Gastroesophageal sphincter (tissue), 4 donors: ENCODE measurements at places on chromosomes 1 and 21.
A peak's percentile ranks its signal among the peaks of the same experiment; 100 is the strongest.

- H3K27me3 ChIP-seq: no peaks in the 10 kb centered on the region
- H3K27ac ChIP-seq: no peak overlapping the region
- no peak overlapping the region for H3K4me3 ChIP-seq
- H3K4me1 ChIP-seq: peaks cover 31% of the 10 kb centered on the region
- ATAC-seq: no peak
Measured at GRCh38 chr1:241637604-241638003, 2.6 kb downstream of the CHML start.

DNA sequence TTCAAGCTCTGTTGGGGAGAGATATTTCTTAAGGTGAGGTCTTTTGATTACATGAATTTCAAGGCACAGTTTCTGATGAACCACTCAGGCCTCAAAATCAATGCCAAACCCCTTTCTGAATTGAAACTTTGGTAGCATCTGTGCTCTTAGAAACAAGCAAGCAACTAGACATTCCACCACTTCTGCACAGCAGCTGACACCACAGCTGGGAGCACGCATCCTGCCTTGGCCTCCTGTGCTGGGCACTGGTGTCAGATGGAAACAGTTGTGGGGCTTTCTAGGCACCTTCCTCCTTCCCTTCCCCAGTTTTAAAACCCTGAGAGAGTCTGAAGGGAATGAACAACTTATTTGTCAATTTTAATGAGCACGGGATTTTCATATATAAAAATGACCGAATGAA, 360.2 kb downstream of the ADGRL2 start:
- H3K27me3 ChIP-seq: no peaks in the 10 kb centered on the region
- H3K4me1 ChIP-seq: peaks cover 26% of the 10 kb centered on the region
- no peak overlapping the region for H3K27ac ChIP-seq
- no peak for ATAC-seq

DNA sequence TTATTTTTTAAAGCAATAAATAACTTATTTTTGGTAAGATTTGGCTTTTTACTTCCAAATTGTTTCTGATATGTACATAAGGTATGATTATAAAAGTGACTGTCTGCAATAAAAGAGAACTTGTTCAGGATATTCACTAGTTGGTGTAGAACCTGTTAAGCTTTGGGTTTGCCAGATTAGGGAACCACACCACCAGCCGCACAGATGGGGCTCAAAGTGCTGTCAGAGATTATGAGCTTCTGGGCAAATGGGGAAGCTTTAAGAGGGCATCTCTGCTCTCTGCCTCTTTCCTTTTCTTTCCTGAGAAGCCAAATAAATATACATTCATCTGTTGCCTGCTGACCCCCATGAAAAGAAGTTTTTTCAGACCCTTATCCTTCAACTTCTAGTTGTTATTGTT, 25.4 kb downstream of the IVNS1ABP start:
- H3K27ac ChIP-seq: no peak overlapping the region
- H3K4me1 ChIP-seq: no peaks in the 10 kb centered on the region
- H3K36me3 ChIP-seq: no peaks in the 10 kb centered on the region

DNA sequence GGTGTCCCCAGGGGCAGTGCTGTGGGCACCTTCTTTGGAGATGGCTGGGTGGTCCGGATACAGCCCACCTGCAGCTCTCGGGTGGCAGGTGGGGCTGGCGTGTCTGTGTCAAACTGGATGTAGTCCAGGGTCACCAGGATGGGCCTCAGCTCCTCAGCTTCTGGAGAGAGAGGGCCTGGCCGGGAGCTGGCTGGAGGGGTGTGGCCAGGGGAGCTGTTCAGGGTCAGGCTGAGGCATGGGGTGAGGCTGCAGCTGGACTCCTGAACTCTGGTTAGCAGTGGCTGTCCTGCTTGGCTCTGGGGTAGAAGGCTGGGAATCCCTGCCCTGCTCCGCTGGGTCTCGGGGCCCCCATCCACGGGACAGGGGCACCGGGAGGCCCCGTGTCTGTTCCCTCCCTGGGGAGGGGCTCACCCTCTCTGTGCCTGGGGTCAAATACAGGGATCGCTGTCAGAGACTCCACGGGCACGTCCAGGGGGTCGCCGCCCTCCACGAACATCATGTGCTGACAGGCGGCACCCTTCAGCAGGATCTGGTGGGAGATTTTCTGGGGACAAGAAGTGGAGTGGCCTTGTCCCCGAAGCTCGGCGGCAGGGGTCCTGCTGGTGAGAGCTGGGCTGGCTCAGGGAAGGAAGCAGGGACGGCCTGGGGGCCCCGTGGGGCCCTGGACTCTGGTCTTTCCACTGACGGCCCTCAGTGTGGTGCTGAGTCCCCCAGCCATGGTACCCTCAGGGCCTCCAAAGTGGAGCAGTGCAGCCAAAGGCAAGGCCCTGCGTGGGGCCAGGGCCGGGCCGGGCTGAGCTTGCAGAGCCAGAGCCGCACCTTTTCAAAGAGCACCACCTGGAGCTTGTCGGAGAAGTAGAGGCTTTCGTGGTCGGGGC, 4.1 kb upstream of the TMEM52 start:
- H3K36me3 ChIP-seq: no peaks in the 10 kb centered on the region
- no peak overlapping the region for H3K27ac ChIP-seq
- H3K4me1 ChIP-seq: peaks cover 19% of the 10 kb centered on the region

DNA sequence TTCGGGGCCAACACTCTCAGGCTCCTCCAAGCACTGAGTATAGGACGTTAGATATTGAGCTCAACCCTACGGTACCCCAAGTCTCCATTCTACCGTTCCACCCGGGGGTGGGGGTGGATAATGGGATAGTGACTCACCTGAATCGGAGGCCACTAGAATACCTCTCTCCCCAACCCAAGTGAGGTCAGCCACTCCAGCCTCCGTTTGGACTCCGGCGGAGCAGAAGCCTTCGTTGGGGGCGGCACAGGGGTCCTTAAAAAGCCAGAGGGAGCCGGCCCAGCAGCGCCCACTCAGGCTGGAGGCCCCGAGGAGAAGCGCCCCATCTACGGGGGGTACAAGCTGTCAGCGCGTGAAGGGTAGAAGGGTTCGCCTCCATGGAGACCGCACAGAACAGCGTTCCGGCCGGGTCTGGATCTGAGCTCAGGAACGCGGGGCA, 556 bp downstream of the WDR77 start:
- peak overlapping the region; percentile 74 for H3K4me3 ChIP-seq
- H3K4me1 ChIP-seq: peaks cover 61% of the 10 kb centered on the region
- peak; percentile 2 for ATAC-seq
- H3K27me3 ChIP-seq: no peaks in the 10 kb centered on the region

DNA sequence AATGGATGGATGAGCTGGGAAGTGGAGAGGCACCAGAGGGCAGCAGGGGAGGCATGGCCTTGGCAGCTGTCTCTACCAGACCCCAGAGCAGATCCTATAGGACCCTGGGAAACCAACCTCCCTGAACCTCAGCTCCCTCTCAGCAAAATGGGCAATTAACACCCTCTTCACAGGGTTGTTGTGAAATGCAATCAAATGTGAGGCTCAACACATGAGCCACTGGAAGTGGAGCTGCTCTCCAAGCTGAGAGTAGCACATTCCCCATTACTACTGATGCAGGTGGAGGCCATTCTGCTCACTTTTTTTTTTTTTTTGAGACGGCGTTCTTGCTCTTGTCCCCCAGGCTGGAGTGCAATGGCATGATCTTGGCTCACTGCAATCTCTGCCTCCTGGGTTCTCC, 6.5 kb upstream of the SYNC start:
- ATAC-seq: no peak
- H3K4me3 ChIP-seq: no peak overlapping the region
- H3K27me3 ChIP-seq: no peaks in the 10 kb centered on the region
- no peaks in the 10 kb centered on the region for H3K36me3 ChIP-seq

GRCh38 chr1:159958719-159959380, 4.8 kb upstream of the SLAMF9 start:
- no peak for ATAC-seq
- H3K27ac ChIP-seq: no peak overlapping the region
- peaks cover 7% of the 10 kb centered on the region for H3K27me3 ChIP-seq
- H3K36me3 ChIP-seq: no peaks in the 10 kb centered on the region
- H3K4me1 ChIP-seq: no peaks in the 10 kb centered on the region

- H3K36me3 ChIP-seq: no peaks in the 10 kb centered on the region
- peaks cover 24% of the 10 kb centered on the region for H3K27me3 ChIP-seq
- ATAC-seq: no peak
- H3K4me1 ChIP-seq: no peaks in the 10 kb centered on the region
- no peak overlapping the region for H3K4me3 ChIP-seq
Measured at GRCh38 chr1:110134050-110134595, 16.2 kb upstream of the SLC6A17 start.

DNA sequence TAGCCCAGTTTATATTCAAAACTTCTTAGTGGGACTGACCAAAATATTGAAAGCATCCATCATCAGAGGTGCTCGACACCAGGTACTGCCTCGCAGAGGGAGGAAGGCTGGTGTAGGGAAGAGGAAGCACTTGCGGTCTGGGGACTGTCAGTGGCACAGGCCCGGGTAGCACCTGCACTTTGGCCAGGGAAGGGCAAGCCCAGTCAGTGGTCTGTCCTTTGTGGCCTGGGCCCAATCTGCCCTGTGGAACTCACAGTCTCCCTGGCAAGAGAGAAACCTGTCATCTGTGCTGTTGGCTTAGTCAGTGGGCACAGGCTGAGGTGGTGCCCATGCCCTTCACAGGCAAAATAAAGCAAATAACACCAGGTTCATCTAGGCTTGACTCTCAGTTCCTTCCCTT, 77.4 kb downstream of the SYT6 start:
- H3K4me3 ChIP-seq: no peak overlapping the region
- no peaks in the 10 kb centered on the region for H3K4me1 ChIP-seq
- no peak for ATAC-seq
- no peak overlapping the region for H3K27ac ChIP-seq

GRCh38 chr1:33363470-33363861, 42.6 kb upstream of the A3GALT2 start:
- no peak overlapping the region for H3K4me3 ChIP-seq
- ATAC-seq: no peak
- peaks cover 41% of the 10 kb centered on the region for H3K4me1 ChIP-seq
- H3K36me3 ChIP-seq: no peaks in the 10 kb centered on the region
- H3K27me3 ChIP-seq: no peaks in the 10 kb centered on the region

DNA sequence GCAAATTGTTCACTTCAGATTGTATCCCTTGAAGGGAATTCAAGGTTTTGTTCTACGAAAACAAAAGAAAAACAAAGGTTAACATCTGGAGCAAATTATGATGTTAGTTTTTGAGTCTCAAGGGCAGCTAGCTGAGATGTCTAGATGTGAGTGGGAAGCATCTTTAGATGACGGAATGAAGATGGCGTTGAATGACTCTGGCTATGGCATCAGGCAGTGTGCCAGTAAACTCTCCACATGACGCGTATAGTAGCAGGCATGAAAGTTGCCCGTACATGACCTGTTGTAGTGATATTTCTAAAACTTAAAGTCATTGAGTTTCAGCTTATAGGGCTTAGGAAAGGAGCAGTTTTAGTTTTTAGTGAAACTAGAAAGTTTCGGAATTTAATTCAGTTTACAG, 12.3 kb upstream of the SDC3 start:
- H3K4me1 ChIP-seq: no peaks in the 10 kb centered on the region
- H3K4me3 ChIP-seq: no peak overlapping the region
- no peak overlapping the region for H3K27ac ChIP-seq

GRCh38 chr1:43366601-43367025, 1.2 kb downstream of the ELOVL1 start:
- peak overlapping the region; percentile 85 for H3K4me3 ChIP-seq
- ATAC-seq: no peak
- H3K4me1 ChIP-seq: peaks cover 16% of the 10 kb centered on the region
- no peaks in the 10 kb centered on the region for H3K27me3 ChIP-seq

DNA sequence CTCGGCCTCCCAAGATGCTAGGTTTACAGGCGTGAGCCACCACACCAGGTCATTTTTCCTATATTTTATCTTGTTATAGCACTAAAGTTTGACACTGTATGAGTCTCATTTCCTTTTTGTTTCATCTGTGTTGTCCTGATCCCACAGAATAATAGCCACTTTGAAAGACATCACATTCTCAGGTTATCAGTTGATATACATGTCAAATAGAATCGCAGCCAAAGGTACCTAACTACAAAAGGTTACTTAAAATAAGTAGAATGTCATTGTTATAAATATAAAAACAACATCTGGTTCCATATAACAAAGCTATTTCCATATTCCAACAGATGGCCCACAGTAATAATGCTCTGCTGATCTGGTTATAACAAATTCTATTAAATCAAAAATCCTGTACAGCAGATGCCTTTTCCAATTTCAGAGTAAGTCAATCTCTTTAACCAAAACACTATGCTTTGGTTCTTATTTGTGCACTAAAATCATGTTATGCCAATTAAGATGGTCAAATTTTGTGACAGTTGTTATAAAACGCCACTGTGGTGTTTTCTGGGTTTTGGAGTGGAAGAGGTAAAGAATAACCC, 6.0 kb downstream of the FOXJ3 start:
- no peak overlapping the region for H3K27ac ChIP-seq
- ATAC-seq: no peak
- H3K27me3 ChIP-seq: no peaks in the 10 kb centered on the region
- H3K36me3 ChIP-seq: no peaks in the 10 kb centered on the region
- H3K4me3 ChIP-seq: no peak overlapping the region

DNA sequence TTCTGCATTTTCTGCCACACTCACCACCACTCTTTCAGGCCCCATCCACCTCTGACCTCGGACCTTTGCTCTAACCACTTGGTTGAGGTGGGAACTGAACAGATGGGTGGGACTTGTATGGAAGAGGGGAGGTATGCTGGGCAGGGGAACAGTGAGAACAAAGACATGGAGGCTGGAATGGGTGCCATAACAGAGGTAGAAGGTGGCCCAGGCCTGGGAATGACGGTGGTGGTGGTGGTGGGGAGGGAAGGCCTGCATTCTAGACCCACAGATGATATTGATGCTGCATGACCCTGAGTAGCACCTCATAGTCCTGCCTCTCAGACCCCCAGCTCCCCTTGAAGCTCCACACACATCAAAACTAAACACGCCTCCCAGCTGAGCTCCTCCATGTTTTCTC, 5.2 kb upstream of the CSF3R start:
- peaks cover 30% of the 10 kb centered on the region for H3K27me3 ChIP-seq
- H3K36me3 ChIP-seq: no peaks in the 10 kb centered on the region
- ATAC-seq: no peak
- no peak overlapping the region for H3K4me3 ChIP-seq
- no peaks in the 10 kb centered on the region for H3K4me1 ChIP-seq
- no peak overlapping the region for H3K27ac ChIP-seq

- no peak overlapping the region for H3K4me3 ChIP-seq
- no peaks in the 10 kb centered on the region for H3K4me1 ChIP-seq
- no peaks in the 10 kb centered on the region for H3K36me3 ChIP-seq
- H3K27me3 ChIP-seq: no peaks in the 10 kb centered on the region
- H3K27ac ChIP-seq: no peak overlapping the region
Measured at GRCh38 chr1:158687037-158687436, 522 bp upstream of the SPTA1 start.

- H3K4me1 ChIP-seq: no peaks in the 10 kb centered on the region
- no peaks in the 10 kb centered on the region for H3K27me3 ChIP-seq
- no peak overlapping the region for H3K27ac ChIP-seq
- ATAC-seq: no peak
Measured at GRCh38 chr1:104353580-104353979, 603.9 kb downstream of the AMY1C start.

GRCh38 chr1:64934115-64934877, 32.1 kb downstream of the JAK1 start:
- H3K27ac ChIP-seq: peak overlapping the region; percentile 77
- H3K4me1 ChIP-seq: peaks cover 24% of the 10 kb centered on the region
- ATAC-seq: peak; percentile 69
- no peaks in the 10 kb centered on the region for H3K27me3 ChIP-seq
